ENCODE measurements at places on chromosomes 3 and 15. TPM values are rescaled to one million over a fixed set of nuclear protein-coding genes. Genes with fewer than 3 reads are reported as not detected.

Gene P2RY12
- total RNA-seq = not detected

Gene SERPINI2
- total RNA-seq = not detected

Gene STOML1
- total RNA-seq = 18.3 TPM

Gene OXTR
- total RNA-seq = 0.63 TPM

Gene TRIM42
- not detected for total RNA-seq

Gene GPR149
- total RNA-seq = not detected

Gene REC114
- not detected for total RNA-seq

Gene PLCH1
- 0.14 TPM for total RNA-seq

Gene HEG1
- 15.7 TPM for total RNA-seq

Gene GJD2
- total RNA-seq = not detected

Gene RYR3
- under 0.01 TPM for total RNA-seq

Gene NEK10
- 0.48 TPM for total RNA-seq

Gene C3orf20
- not detected for total RNA-seq

Gene SLCO3A1
- total RNA-seq = 13.7 TPM

Gene KCNAB1
- total RNA-seq = 0.49 TPM

Gene RAD51
- 22.4 TPM for total RNA-seq

Gene TRH
- not detected for total RNA-seq

All from foreskin keratinocyte (primary cell).